Epithelial cell of proximal tubule (primary cell): ENCODE measurements at places on chromosomes 2 and 18. TPM values are rescaled to one million over a fixed set of nuclear protein-coding genes. Genes with fewer than 3 reads are reported as not detected.

- no peak for DNase-seq
These were observed 609.5 kb upstream of the SLC8A1 start for GRCh38 chr2:41061356-41061755.

- DNase-seq: no peak
These were observed 41.4 kb downstream of the THUMPD2 start for GRCh38 chr2:39737661-39738060.

DNA sequence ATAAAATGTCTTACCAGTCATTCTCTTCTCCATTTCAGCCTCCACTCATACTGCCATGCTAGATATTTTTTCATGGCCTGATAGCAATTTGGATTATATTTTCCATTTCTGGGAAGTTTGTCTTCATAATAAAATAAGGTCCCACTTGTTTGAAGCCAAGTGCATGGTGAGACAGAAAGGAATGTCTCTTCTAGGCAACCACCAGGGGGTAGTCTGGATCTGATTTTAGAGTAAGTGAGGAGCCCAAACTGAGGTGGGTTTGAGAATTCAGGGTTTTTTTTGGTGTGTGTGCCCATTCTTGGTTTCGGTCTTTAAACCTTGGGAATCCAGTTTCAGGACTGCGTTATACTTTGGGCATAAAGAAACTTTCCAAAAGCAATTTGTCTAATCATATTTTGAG lies 315.5 kb downstream of the RPRM start:
- no peak for DNase-seq

- DNase-seq: no peak
These were observed 99.2 kb downstream of the NFATC1 start for GRCh38 chr18:79494936-79495335.

- no peak for DNase-seq
These were observed 98.3 kb upstream of the EPC2 start for GRCh38 chr2:148546270-148546669.

GRCh38 chr18:70195014-70195614 lies 10.4 kb downstream of the RTTN start:
- DNase-seq: no peak

GRCh38 chr2:8198766-8199382 lies 483.0 kb upstream of the ID2 start:
- no peak for DNase-seq

DNA sequence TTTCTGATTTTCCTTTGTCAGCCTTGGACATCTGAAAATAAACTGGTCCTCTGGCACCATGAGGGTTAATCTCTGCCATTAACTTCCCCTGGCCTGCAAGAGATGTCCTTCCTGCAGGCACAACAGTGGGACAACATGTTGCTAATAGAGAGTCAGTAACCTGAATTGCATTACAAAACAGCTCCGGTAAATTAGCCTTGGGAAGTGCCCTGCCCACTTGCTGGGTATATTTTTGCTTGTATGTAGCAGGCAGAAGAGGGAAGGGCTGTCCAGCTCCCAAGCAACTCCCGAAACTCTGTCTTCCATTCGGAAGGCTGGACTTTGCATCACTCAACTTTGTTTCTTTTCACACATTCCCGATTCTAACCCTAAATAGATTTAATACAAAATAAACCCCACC lies 104.4 kb upstream of the ATP8B1 start:
- DNase-seq: no peak

DNA sequence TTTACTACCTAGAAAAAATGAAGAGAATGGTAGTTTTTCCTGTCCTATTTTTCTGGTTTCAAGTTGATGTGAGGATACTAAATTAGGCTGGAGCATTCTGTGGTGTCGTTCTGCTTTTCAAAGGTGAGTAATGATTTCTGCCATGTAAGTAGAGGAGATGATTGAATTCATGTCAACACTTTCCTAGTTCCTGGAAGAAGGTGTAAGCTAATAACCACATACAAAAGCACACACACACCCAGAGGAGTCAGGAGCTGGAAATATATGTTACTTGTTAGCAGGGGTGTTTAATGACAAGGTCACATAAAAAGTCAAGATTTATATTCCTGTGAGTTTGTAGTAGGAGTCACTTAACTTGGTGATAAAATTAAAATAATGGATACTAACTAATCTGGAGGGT lies 172.1 kb downstream of the TMX3 start:
- no peak for DNase-seq

Gene ABCG5
- not detected in 2 replicates for total RNA-seq

Gene EHD3
- 4.6 and 5.0 TPM in 2 replicates for total RNA-seq

Gene CPO
- not detected in 2 replicates for total RNA-seq

Gene POTEJ
- total RNA-seq: not detected in 2 replicates

Gene RAB6C
- total RNA-seq: 0.07 TPM in 1 of 2 replicates, not detected in the other
